ENCODE measurements at places on chromosomes 6 and 20.

GRCh38 chr6:163659803-163660202 is 245.3 kb downstream of the QKI start:
- no peak for DNase-seq

- DNase-seq: peak; percentile 84
Observed at GRCh38 chr6:14210663-14211561, 93.3 kb downstream of the CD83 start.

- DNase-seq: no peak
Observed at GRCh38 chr20:41927189-41927588, 309.0 kb upstream of the CHD6 start.

DNA sequence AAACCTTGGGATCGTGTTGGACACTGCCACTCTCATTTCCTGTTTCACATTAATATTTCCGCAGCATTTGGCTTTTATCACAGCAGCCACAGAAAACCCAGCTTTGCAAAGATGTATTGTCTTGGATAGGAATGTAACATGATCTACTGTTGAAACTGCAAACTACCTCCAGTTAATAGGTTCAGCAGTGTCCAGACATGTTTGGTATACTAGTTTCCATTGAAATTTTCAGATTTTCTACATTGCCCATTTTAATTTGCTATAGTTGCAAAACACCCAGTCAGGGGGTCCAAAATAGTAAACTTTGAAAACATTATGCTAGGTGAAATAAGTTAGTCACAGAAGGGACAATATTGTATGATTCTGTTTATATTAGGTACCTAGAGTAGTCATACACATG is 3.3 kb downstream of the ANKRD6 start:
- DNase-seq: no peak

GRCh38 chr6:122839906-122840305 is 50.8 kb downstream of the SMPDL3A start:
- no peak for DNase-seq

DNA sequence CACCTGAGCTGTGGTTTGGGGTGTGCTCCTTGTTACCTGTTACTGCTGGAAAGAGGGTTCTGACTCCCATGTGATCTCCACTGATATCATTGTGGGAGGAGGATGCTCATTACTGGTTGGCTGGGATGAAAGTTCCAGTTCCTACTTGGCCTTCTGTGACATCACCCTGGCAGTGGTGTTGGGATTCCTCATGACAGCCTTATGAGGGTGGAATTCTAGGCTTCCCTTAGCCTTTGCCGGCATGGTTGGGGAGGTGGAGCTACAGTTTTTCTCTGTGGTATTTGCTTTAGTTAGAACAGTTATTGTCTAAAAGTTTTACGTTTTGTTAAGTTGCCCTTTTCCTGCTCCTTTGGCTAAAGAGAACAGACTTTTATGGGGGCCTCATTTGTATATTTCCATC is 112.1 kb downstream of the AFG1L start:
- DNase-seq: no peak

DNA sequence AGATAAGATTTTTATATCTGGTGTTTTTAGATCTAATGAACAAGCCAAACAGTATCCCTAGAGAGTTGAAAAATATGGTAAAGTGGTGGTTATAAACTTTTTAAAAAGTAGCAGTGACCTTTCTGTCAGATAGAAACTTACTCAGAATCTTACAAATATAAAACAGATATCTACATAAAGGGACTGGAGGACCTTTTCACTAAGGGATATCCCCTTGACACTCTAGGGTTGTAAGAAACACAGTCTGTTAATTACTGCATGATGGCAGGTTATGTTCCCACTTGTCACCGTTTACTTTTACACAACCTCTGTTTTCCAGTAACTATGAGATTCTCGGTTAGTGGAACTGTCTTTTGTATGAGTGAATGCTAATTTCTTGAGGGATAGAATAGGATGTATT is 11.5 kb downstream of the CFAP206 start:
- no peak for DNase-seq

DNA sequence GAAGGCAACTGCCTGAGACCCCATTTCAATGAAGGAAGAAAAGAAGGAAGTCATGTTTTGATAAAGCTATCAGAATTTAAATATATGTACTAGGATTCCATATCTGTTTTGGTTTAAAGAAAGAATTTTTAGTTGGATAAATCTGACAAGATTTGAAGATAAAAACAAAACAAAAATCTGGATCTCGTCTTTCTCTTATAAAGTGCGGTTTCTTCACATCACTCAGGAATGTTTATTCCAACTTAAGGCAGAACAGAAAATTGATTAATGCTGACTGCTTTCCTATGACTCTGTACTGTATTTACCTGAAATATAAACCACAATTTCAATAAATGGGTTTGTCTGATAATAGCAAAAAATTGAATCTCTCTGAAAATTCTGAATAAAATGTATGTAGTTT is 439.7 kb downstream of the RFPL4B start:
- no peak for DNase-seq

- DNase-seq: peak; percentile 27
Observed at GRCh38 chr6:88785478-88785877, 177.9 kb downstream of the RNGTT start.

DNA sequence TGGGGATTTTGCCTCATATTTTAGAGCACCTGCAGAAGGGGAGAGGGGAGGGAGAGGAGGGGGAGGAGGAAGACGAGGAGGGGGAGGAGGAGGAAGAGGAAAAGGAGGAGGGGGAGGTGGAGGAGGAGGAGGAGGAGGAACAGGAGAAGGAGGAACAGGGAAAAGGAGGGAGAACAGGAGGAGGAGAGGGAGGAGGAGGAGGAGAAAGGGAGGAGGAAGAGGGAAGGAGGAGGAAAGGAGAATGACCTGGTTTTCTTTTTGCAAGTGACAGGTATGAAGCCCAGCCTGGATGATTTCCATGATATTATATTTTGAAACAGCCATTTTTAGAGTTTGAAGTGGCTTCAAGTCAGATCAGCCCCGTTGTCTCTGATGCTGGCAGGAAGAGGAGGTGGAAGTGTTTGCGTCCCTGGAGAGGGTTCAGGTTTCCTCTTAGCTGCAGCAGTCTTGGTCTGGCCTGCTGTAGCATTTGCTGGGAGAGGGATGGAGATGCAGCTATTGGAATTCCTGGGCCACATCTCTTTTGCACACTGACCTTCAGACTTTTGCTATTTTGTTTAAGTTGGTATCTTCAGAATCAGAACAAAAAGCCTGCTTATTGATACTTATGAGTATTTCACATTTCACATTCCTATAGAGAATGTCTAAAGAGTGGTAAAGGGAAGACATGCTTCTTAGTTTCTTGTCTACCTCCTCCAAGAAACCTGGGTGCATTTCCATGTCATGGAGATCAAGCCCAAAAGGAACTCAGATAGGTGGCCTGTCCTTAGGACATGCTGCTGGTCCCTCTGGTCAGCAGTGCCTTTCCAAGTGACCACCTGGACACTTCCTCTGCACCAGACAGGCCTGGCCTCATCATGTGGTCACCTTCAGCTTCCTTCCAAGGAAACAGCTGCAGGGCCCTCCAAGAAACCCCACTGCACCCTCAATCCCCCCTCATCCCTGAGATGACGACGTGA is 54.3 kb upstream of the IYD start:
- no peak for DNase-seq

DNA sequence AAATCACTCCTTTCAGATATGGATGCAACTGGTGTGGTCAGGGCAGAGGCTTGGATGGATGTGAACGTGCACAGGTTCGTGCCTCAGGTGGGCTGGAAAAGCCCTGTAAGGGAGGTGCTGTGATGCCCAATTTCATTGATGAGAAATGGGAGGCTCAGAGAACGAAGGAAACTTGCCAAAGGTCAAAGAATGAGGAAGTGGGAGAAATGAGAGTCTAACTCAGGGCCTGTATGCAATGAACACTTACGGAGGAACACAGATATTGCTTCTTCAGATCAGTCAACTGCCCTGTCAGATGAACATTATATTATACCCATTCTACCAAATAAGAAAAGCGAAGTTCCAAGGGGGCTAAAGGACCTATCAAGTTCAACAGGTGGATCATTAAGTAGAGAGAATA is 134.7 kb downstream of the RCAN2 start:
- DNase-seq: no peak

DNA sequence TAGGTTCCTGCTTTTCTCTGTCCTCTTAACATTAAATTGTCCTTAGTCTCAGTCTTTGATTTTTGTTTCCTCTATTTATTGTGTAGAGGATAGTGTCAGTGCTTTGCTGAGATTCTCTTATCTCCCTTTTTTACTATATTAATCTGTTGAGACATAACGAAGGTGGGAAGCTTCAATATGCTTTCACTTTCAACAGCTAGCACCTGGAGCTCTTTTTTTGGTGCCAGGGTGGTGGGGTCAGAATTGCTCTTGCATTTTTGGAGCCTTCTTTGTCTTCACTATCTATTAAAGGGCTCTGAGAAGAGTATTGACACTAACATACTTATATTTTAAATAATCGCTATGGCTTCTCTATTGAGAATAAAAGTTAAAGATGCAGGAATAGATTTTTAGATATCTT is 97.1 kb upstream of the EPHA7 start:
- no peak for DNase-seq

DNA sequence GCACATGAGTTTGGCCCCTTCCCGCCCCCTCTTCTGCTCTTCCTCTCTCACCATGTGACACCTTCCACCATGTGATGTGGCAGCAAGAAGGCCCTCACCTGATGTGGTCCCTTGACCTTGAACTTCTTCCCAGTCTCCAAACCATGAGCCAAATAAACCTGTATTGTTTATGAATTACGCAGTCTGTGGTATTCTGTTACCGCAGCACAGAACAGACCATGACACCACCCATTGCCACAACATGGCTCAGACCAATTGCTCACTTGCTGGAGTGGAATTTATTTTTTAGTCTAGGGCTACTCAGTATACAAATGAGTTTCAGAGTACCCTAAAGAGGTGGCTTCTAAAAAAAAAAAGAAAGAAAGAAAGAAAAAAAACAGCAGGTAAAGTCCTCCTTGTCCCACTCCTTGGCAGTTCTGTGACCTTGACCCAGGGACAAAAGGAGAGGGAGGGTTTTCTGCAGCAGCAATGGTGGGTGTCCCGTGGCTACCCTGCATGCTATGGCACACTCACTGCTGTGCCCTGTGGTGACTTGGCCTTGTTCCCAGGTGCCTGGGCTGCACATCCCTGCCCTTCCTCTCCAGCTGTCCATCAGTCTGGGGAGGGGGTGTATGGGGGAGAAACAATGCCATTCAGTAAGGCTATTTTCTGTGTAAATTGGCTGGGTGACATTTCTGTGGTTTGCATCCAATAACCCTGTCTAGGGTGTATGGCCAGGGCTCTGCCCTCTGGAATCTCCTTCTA is 5.4 kb upstream of the VSX1 start:
- peak; percentile 83 for DNase-seq

GRCh38 chr20:46646122-46646521 is 5.1 kb downstream of the SLC13A3 start:
- DNase-seq: no peak

- no peak for DNase-seq
Observed at GRCh38 chr6:156857573-156857972, 80.4 kb downstream of the ARID1B start.

DNA sequence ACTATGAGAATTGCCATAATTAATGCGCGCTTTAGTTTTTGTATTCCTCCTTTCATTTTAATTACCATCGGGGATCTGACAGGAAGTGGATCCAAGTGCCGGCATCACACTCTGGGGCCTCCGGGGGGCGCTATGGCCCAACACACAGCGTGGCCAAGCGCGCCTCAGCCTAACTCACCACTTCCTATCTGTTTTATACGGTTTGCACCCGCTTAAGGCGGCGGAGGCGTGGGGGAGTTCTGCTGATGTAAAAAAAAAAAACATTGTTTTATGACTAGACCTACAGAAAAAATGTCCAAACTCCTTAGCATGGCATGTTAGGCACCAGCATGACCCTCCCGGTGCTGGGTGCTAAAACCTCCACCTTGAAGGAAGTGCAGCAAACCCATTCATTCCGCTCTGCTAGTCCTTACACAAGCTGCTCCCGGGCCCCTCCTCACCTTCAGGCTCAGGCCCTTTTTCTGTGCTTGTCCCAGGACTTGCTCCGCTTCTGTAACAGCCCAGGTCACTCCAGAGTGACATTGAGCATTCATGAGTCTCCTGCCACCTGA is 4.5 kb upstream of the EBF4 start:
- peak; percentile 30 for DNase-seq

- peak; percentile 60 for DNase-seq
Observed at GRCh38 chr20:6767536-6768227, at the start of gene BMP2. TSS of gene BMP2 (plus strand) at chr20:6767686. CDS start at chr20:6770127, 2,441 bp downstream.

DNA sequence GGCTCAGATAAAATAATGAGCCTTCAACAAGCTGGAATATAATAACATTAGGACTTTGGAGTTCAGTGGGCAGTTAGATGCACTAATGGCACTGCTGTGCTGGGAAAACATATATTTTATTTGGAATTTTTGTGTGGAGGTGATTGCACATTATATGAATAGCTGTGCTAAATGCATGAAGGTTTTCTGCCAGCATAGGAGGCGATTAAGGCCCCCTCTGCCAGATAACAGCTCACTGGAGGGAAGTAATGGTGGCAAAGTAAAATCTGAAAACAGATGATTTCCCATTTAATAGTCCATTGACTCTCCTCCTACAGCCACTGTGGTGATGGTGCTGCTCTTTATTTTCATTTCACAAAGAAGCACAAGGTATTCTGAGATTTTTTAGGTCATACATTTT is 326.0 kb downstream of the GRIK2 start:
- no peak for DNase-seq

DNA sequence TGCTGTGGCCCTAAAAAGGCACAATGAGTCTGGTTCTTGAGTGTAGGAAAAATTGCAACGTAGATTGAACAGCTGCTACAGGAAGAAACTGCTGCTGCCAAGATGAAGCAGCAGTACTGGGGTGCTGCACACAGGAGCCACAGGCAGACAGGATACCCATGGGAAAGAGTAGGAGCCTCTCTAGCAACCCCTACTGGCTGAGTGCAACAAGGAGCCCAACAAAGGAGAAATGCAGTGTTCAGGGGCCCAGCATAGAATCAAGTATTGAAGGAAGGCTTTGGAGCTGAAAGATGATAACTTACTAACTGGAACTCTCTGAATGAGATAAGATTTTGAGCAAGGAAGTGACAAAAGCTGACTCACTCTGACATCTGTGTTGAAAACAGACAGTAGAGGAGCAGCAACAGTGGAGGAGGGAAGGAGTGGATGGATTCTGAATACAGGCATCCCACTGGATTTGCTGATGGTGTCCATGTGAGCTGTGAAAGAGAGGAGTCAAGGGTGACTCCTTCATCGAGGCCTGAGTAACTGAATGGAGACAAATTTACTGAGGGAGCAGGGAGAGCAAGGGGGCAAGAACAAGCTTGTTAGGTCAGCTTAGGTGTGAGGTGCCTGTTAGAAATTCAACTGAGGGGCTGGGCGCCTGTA is 534.7 kb upstream of the JARID2 start:
- no peak for DNase-seq

DNA sequence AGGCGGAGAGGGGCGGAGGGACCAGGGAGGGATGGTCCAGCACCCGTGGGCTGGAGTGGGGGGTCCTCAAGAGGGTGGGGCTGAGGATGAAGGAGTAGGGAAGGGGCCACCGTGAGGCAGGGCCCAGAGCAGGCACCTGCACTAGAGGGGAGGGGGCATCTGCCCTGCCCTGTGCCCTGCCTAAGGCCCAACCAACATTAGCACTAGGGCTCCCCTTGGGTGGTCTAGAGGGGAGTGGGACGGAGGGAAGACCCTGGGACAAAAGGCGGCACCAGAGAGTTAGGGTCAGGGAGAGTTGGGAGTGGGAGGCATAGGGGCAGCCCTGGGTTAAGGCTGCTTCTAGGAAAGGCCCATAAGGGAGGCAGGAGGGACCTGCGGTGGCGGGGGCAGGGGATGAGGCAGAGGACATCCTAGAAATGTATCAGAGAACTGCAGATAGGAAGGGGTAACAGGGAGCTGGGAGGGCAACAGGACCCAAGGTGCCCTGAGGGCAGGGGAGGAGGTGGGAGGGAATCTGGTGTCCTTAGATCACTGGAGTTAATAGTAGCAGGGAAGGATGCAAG is 24.5 kb downstream of the HLA-F start:
- no peak for DNase-seq
